NCI-H1694 (cell line): ENCODE measurements at places on chromosomes 4 and X.

- DNase-seq: no peak
Observed at GRCh38 chrX:10217198-10217597, 60.4 kb downstream of the CLCN4 start.

DNA sequence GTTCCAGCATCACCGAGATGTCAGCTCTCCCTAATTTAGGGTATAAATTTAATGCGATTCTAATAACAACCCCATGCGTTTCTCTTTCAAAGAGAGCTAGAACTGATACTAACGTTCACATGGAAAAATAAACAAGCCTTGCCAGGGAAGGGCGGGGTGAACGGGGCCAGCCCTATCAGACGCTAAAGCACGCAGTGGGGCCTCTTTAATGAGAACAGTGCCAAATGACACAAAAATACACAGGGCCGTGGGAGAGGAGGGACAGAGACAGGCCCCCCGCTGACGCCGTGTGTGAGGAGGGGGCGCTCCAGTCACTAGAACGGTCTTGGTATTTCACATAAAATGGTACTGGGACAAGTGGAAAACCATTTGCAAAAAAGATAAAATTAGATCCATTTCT lies 21.3 kb upstream of the ADRA2C start:
- no peak for DNase-seq

DNA sequence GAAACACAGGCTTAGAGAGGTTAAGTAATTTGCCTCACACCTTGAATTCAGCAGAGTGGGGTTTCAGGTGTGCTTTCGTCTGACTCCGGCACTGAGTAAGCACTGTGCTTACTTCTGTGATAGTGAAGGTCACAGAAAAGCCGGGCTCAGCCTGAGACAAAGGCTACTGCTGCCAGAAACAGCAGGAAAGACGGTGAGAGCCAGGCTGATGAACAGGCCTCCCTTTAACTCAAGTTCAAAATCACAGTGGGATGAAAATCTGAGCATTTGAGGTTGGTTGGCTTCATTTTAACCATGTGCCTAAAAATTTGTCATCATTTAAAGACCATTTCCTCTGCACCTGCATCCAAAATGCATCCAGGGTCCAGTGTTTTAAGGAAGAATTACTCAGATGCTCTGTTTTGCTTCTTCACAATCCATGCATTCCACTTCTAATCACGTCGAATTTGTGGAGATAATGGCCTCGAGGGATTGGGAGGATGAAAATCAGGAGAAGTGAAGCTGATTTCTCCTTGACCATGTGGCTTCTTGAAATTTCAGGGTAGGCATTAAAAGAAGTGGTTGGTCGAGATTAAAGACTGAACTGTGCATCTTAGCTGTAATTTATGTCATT lies 121.2 kb upstream of the LNX1 start:
- no peak for DNase-seq

DNA sequence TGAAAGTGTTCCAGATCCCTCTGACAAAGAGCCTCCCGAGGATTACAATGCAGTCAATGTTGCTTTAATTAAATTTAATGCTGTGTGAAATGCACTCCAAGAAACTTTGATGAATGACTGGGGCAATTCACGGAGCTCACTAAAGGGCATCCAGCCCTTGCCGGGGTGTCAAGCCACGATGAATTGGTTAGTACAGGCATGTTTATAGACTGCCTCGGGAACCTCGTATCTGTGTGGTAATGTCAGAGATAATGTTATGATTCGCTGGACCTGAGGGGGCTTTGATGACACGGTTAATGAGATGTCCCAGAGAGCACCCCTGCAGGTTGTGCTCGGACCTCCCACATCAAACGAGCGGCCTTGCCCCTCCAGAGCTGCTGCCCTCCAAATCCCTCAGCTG lies 428.8 kb downstream of the NKX6-1 start:
- no peak for DNase-seq

DNA sequence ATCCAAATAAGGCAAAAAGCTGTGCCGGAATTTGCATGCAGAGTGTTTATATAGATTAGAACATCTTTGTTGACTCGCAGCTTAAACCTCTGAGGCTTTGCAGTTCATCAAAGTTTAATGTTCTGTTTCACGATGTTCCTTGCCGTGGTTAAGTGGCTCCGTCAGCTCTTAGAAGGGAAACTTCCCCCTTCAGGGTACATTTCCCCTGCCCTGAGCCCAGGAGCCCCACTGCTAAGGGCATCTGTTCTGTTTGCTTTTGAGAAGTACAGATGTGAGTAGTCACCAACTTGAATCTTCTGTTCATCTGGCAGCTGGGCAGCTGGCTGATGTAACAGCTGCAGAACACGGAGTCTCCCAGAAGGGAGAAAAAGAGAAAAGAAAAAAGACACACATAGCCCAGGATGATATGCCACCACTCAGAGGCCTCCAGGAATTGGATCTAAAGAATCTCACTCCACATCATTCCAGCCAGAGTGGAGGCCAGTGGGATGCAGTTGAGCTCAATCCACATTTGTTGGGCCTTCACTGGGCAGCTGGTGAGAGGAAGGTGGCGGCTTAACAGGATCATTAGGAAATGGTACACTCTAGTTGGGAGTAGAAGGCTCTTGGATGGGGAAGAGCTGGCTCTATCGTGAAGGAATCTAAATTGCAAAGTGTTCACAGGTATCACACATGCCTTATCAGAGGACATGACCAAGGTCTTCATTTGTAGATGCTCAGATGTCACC lies 178.7 kb upstream of the RBPJ start:
- DNase-seq: no peak

- no peak for DNase-seq
Observed at GRCh38 chrX:18964026-18964425, 19.9 kb downstream of the PHKA2 start.

- no peak for DNase-seq
Observed at GRCh38 chrX:14899607-14900006, 26.4 kb downstream of the MOSPD2 start.

DNA sequence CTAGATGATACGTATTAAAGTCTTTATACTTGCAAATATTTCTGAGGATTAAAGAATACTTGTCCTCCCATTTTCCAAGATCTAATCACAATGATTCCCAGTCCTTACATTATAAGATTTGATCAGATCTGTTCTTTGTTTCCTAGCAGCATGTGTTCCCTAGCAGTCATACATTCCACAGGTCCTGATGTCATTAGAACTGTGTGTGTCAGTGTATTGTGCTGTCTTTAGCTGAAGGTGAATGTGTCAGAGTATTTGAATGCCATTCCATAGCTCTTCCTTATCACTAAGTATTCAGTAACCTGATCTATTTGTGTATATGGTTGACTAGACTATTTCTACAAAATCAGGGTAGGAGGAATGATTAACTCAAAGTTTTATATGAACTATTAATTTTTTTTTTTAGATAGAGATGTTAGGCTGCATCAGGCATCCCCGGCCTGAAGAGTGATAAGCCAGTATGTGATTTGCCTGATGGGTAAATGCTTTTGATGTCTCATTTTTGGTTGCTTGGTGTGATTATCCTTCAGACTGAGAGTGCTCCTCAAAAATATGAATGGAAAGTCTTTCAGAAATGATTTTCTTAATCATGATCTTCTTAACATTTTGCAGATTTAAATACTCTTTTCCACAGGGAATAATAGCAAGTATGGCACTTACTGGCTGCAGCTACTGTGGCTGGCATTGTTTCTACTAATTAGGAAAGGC lies 4.4 kb downstream of the ADGRL3 start:
- DNase-seq: no peak

GRCh38 chrX:84611843-84612636 lies 109.8 kb upstream of the HDX start:
- DNase-seq: no peak

- DNase-seq: no peak
Observed at GRCh38 chr4:119136546-119136945, 914 bp downstream of the MYOZ2 start.

GRCh38 chr4:158835226-158836001 lies 66.6 kb downstream of the FNIP2 start:
- DNase-seq: no peak

GRCh38 chr4:10535912-10536311 lies 78.7 kb upstream of the ZNF518B start:
- DNase-seq: no peak

- DNase-seq: no peak
Observed at GRCh38 chr4:123007679-123008078, 85.3 kb upstream of the NUDT6 start.

GRCh38 chr4:27191592-27191991 lies 331.0 kb downstream of the STIM2 start:
- no peak for DNase-seq

GRCh38 chr4:163556650-163557391 lies 62.3 kb downstream of the TMA16 start:
- DNase-seq: no peak

- DNase-seq: no peak
Observed at GRCh38 chr4:95676190-95676589, 127.4 kb upstream of the UNC5C start.

DNA sequence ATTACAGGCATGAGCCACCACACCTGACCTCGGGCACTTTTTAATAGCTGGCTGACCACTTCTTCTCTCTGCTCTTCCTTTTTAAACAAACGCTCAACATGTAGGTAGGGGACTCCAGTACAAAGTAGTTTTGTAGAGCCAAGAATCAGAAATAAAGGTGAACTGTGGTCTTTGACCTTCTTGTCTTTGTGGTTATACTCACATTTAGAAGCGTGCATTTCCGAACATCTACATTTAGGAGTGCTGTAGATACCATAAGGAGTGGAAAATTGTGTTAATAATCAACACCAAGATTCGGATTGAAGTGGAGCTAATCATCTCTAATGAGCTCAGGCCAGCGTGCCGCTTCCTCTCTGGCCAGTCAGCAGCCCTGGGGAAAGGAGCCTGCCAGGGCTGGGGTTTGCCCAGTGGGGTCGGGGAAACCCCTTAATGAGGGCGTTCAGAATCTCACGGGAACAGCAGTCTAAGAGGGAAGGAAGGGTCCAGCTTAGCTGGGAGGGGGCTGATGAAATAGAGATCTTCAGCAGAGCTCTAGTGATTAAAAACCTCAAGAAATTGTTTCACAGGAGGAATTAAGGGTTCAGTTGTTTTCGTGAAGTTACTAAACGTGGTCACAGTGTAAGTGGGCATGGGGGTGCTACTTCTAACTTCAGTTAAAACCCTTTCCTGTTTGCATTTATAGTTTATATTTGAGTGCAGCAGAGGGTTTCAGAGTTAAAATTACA lies 81.2 kb downstream of the GAB1 start:
- no peak for DNase-seq

DNA sequence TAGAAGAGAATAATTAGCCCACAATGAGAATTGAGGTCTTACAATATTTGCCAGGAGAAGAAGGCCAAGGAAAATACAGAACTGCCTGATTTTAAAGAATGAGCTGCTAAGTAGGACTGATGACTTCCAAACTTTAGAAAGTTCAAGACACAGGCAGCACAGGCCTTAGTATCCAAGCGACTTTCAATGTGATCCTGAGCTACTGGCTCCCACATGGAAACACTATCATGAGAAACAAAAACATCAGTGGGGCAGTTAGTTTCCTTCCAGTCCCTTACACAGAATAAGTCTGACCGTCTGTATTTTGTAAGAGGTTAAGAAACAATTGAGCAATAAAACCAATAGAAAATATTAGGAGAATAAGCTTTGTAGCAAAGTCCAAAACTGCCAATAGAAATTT lies 251.4 kb downstream of the COL25A1 start:
- no peak for DNase-seq
